ENCODE measurements at places on chromosomes 4 and X. TPM values are rescaled to one million over a fixed set of nuclear protein-coding genes. Genes with fewer than 3 reads are reported as not detected.

DNA sequence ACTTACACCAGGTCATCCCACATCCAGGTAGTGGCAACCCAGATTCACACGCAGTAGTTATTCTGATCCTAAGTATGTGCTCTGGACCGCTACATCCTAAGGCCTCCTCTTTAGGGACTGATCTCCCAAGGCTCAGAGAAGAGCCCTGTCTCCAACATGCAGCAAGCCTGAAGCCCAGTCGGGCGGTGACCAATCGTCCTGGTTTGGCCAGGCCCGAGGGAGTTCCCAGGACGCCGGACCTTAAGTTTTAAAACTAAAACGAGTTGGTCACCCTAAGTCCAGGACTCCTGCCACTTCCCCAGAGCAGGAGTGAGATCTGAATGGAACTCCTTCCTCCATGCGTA lies 385 bp downstream of the LYAR start:
- DNase-seq, result no peak

DNA sequence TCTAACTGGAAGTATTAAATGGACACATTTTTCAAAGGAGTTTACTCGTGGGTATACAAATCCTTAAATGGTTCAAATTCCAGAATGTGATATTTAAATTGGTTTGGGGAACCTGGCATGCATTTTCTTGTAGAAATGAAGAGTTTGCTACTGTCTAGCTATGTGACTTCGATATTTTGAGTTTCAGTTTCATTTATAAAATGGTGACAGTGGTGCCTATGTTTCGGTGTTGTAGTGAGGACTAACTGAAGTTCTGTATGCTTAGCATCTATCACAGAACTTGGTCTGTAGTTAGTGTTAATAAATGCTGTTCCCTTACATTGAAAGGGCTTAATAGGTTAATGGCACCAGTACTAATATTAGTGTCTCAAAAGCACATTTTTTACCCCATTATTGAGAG lies 29.4 kb downstream of the TRPC5 start:
- no peak for DNase-seq

GRCh38 chr4:52716364-52717151 lies 34.7 kb downstream of the ERVMER34-1 start:
- no peak for DNase-seq

DNA sequence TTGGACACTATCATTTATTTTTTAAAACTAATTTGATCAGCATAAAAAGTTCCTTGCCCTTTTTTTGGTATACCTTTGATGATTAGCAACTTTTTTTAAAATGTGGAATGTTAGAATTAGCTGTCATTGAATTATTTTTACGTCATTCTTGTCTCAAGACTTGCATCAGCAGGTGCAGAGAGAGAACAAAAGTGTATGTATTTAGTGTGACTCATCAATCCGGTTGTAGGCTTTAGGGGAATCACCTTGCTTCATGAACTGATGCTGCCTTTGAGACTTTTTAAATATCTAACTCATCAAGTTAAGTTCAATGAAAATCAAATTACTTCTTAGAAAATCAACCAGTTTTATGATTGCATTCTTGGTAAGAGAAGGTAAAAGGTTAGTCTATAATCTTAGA lies 125.1 kb downstream of the ARX start:
- no peak for DNase-seq

Gene KLHL4
- 16.7 TPM for total RNA-seq

Gene PROM1
- total RNA-seq, result 49.9 TPM

Gene PRDM5
- 15.6 TPM for total RNA-seq

Gene ZNF330
- 42.1 TPM for total RNA-seq

All from endodermal cell (in vitro differentiated cells).